Neuronal stem cell (in vitro differentiated cells): ENCODE measurements at places on chromosomes 12 and 14.

DNA sequence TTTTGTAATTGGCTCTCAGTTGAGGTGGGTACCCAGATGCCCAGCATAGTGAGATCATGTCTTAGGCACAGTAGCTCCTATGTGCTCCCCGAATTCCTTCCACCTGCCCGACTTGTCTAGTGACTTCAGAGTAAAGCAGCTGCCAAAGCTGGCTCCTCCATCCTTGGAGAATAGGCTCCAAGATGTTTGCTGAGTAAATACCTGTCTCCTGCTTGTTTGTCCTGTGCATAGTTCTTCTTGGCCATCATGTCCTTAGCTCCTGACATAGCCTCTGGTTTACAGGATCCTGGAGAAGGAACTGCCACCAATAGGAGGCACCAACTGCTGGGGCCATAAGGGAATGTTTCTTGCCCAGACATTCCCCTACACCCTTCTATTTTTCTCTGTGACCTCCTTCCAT lies 52.6 kb upstream of the CISTR start:
- DNase-seq = no peak

DNA sequence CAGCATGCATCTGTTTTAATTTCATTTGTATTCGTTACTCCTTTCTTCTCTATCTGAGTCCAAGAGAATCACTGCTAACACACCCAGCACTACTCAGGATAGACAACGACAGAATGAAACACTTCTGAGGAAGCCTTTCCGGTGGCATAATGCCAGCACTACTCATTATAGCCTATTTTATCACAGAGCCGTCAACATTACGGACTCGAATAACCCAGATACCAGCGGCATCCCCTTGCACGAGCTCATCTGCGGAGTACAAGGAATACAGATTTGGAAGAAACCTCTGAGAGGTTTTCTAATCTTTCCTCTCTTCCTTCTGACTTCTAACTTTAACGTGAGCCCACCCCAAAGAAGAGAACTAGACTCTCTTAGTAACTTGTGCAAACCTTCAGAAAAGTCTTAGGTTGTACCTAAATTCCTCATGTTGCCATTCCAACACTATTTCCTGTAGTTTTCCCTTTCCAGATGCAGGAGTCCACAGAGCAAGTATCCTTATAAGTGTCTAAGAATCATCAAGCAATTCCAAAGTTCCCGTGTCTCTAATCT lies 248.1 kb downstream of the APAF1 start:
- DNase-seq = no peak

- DNase-seq = peak; percentile 53
Measured at GRCh38 chr14:54652188-54652587, 85.3 kb downstream of the SAMD4A start.

GRCh38 chr14:105466531-105467248 lies 7.9 kb upstream of the CRIP2 start:
- DNase-seq = no peak

DNA sequence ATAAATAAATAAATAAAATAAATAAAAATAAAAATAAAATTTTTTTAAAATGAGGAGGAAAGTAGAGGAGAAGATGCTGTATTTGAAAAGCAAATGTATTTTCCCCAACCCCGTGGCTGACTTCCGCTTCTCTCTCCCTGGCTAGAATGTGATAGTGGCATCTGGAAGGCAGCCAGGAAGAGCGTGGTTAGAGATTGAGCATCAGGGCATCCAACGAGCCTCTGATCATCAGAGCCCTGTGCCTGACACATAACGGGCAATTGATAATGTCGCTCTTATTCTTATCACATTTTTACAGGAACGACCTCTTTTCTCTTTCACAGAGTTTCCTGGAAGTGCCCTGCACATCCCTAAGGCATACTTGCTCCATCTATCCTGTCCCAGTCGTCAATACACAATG lies 496.9 kb upstream of the TMEM132C start:
- no peak for DNase-seq

DNA sequence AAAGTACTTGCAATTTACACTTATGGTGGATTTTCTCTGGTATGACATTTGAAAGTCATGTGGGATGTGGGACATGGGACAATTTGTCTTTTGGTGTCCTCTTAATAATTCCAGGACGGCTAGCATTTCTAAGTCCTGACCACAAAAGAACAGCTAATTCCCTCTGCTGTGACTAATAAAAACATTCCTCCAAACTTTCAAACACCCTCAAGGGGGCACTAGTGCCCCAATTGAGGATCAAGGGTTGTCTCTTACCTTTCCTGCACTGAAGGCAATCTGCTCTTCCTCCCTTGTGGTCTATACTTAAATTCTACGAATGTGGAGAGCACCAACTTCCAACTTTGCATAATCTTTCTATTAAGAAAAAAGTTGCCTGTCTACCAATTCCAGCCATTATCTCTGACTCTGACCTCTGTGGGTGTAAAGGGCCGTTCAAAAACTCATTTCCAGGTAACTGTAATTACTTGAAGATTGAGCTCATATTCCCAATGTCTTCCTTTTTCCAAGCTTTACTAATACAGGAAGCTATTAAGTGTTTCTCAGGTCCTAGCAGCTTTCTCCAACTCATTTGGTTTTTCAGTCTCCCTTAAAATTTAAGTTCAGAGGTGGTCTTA lies 210.2 kb downstream of the PTPRO start:
- peak; percentile 40 for DNase-seq

- DNase-seq = no peak
Measured at GRCh38 chr12:127145929-127146789, 1120.8 kb upstream of the TMEM132C start.

DNA sequence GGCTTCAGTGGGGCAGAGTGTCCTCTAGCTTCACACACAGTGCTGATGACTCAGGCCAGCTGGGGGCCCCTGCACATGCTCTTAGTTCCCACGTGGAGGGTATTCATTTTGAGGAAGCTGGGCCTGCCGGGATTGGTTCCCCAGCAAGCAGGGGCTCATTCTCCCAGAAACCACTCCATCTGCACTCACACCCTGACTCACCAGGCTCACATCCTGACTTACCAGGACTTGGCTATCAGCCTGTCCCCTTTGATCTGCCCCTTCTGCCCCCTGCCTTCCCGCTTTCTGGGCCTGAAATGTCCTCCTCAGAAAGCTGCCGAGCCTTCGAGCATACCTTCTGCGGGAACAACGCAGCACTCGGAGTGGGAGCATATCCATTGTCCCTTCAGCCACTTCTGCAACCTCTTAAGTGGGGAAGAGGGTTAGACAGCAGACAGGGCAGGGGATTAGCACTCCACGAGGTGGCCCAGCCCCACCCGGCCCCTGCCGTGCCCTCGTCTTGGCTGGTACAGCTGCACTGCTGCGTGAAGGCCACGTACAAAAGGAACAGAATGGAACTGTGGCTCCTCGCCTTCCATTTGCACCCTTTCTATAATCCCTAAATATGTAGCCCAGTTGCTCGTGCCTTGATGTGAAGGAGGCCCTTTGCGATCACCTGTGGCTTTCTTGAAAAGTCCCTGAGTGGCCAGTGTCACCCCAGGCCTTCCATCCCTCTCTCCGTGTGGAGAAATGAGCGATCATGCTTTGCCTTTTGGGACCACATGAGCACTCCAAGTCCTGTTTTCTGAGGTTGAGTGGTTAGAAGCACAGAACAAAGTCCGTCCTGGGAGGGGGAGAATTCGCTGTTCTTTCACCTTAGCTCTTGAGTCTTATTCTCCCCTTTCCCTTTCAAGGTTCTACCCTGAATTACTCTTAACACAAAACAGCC lies 26.1 kb downstream of the TPCN1 start:
- no peak for DNase-seq

- no peak for DNase-seq
Measured at GRCh38 chr12:70556179-70556869, 80.9 kb downstream of the PTPRB start.

DNA sequence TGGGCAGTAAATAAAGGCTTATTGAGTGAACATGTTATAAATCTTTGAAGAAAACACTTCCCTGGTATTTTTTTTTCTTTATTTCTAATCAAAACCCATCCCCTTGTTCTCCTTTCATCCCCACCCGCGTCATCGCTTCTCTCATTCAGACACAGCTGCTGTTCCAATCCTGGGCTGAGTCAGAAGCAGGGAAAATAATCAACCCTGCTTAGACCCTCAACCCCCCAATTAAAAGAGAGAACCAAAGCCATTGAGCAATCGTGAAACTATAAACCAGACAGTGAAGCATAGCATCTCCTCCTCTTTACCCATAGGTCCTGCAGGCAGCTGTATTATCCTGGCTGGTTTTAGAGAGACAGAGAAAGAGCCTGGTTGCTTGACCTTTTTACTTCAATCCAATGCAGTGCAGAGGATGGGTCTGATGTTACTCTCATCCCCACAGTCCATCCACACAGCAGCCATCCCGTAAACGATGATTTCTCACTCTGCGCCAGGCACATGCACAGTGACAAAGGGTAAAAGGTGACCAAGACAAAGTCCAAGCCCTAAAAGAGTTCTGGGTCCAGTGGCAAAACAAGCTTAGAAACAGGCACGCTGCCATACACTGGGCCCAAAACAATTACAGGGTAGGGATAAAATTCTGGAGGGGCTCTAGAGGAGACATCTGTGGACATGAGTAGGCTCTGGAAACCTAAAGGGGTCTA lies 238.3 kb downstream of the GALC start:
- DNase-seq = no peak

- DNase-seq = peak; percentile 57
Measured at GRCh38 chr12:40622246-40622838, 69.9 kb upstream of the CNTN1 start.

DNA sequence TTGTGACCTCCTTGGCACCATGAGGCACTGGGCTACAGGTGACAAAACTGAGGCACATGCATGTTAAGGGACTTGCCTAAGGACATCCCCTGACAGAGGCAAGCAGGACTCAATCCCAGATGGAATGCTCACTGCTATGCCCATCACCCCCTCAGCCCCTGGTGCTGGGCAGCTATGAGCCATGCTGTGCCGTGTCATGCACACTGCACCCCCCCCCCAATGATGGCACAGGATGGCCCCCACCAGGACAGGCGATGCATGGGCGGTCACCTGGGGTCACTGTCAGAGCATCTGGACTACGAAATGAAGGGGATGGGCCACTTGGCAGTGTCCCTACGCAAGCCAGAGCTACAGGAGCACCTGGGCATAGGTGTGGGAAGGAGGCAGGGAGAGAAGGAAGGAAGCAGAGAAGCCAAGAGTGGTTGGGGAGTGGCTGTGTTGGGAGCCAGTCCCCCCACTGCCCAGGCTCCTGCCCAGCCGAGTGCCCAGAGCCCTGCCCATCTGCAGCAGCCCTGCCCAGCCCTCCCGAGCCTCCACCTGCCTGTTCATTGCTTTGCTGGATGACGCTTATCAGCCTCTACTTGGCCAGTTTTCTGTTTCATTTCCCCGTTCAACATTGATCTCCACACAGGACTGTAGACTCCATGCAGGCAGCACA lies 84.9 kb upstream of the DIO3 start:
- DNase-seq = no peak

GRCh38 chr12:48814262-48815125 lies 3.8 kb upstream of the CACNB3 start:
- peak; percentile 79 for DNase-seq

DNA sequence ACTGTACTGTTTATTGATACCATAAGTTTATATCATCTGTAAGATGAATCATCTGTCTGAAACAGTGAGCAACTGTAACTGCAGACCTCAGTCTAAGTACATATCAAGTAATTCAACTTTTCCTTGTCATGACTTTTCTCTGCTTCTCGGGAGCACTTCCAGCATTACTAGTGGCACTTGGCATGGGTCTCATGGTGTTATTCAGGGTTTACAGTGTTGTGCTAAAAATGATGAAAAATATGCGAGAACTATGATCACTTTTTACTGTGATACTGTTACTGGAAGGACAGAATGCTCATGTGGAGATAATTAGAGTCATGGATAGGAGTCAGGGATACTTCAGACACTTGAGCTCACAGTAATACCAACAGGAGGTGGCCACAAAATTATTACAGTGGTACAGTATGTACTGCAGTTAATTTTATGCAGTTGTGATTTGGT lies 8.3 kb downstream of the KTN1 start:
- DNase-seq = no peak

DNA sequence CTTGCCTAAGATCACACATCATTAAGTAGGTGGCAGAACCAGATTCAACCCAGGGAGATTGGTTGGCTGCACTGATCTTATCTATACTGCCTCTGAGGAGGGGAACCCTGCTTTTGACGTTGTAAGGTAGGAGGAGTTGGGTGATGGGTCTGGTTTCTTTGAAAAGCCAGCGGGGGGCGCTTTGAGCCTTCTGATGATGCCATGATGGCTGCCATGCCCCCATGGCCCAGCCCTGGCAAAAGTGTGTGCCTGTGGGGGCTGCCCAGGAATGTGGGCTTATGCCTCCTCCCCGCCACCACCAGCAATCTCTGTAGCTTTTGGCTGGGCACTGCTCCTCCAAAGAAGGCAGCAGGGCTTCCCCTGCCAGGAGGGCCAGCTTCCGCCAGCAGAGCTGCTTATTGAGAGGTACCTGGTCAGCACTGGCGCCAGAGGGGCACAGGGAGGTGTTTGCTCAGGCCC lies 224.3 kb downstream of the SLC41A2 start:
- DNase-seq = no peak

DNA sequence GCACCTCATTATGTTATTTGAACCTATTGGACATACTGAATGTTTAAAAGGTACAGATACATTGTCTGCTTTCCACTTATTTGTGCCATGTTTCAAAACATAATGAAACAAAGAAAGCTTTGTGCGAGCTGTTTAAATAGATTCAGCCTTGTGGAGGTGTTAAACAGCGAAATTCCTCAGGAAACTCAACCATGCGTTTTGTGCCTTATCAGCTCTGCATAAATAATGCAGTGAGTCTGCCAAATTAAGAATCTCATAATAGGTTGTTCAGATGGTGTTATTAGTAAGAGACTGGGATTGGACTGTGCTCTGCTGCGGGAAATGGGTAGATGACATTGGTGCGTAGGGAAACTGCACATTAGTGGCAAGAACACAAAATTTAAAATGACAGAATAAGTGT lies 163.7 kb upstream of the CLEC14A start:
- peak; percentile 18 for DNase-seq

GRCh38 chr14:90105756-90106155 lies 44.0 kb downstream of the KCNK13 start:
- no peak for DNase-seq

DNA sequence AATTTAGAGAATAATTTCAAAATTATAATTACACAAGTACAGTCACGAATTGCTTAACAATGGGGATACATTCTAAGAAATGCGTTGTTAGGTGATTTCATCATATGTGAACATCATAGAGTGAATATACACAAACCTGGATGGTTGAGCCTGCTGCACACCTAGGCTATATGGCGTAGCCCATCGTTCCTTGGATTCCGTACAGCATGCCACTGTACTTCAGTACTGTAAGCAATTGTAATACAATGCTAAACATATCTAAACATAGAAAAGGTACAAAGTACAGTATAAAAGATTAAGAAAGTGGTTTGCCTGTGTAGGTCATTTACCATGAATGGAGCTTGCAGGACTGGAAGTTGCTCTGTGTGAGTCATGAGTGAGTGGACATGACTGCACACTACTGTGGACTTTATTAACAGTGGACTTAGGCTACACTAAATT lies 286.2 kb downstream of the CACNA1C start:
- no peak for DNase-seq

DNA sequence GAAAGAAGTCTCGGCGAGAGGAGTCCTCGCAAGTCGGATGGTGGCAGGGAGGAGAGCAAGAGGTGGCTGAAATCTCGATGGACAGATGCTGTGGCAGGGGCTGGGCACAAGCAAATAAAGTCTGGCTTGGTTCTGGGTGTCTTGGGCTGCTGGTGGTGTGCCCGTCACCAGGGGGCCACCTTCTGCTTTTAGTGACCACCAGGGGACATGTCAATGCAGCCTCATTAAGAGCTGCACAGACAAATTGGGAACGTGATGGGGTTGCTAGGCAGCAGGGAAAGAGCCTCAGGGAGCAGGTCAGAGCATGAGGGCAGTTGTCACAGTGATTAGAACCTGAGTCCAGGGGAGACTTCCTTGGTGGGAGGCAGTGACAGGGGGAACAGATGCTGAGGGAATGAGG lies 44.0 kb downstream of the LRRC74A start:
- peak; percentile 15 for DNase-seq
